ENCODE measurements at places on chromosomes 11 and 22.

DNA sequence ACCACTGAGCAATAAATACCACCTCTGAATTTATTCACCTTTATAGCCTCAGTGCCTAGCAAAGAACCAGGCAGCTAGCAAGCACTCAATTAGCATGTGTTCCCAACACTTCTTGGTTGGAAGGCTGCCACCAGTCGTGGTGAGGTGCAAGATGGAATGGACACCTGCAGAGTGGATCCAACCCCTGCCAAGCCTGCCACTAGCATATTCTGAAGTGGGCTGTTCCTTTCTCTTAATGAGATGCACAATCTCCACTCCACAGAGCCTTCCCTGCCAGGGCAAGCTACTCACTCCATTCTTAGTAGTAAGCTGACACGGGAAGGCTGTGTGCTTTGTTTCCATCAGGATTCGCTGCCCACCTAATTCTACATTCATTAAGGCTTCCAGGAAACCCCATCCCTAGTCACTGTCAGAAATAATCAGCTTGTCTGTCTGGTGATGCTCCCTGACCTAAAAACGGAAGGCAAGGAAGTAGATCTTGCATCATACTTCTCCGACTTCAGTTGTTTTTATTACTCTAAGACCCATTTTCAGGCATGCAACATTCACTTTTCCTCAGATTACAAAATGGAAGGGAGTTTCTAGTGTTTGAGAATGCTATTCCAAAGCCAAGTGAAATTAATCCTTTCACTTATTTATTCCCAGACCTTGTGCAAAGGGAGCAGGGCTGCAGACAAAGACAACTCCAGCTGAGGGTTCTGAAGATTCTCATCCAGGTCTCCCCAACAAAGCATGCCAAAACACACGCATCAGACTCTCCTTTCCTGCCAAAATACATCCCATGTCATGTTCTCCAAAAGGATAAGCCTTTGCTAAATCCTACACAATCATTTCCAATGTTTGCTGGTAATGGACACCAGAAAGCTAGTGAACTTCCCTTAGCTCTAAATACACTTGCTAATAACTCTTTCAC is 128.0 kb downstream of the TENM4 start:
- DNase-seq, result no peak

DNA sequence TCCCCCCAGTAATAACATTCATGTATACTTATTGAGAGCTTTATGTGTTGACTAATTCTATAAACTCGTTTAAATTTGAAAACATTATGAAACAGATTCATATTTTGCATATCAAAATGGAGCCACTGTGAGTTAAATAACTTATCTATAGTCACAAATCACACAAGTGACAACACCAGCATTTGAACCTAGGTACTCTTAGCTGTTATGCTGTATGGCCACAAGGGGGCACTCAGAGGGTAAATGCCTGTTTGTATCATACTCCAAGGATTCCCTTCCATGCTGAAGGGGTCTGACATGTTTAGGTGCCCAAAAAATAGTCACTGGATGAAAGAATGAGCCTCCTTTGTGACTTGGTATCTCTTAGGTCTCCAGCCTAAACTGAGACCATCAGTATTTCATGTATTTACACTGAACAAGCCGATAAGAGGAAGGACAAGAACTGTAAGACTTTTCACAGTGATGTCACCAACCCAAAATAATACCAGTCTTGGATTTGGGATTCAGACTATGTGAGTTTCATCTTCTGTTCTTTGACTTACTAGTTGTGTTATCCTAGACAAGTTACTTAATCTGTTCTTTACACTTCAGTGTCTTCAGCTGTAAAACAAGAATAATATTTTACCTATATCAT is 12.2 kb upstream of the OR52D1 start:
- DNase-seq, result no peak

DNA sequence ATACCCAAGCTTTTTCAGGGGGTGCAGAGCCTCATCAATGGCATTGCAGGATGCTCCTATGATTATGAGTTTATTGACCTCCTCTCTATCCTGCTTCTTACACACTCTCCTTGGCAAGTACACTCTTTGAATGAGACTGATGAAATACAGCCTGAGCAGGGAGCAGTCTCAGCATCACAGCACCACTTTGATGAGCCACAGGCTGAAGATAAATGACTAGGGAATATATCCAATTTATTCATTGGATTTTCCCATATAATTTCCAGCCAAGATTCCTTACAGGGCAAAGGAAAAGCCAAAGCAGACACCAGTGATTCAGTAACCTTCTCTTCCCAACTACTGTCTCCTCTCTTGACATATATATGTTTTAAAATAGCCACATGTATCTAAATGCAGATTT is 79.2 kb downstream of the CASP12 start:
- DNase-seq, result no peak

DNA sequence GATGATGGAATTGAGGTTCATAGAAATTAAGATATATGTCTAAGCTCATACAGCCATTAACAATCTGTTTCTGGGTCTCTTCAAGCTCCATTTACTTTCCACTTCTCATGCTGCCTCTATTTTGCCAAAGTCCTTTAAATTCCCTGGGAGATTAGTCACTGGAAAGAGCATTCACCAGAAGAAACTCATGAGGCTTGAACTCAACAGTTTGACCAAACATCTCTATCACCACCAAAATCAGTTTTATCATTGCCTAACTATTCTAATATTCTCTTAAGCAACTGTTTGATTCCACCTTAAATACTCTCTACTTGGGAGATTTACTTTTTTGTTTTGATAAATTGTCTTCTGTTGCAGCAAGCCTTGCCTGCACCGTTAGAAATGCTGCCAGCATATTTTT is 881.3 kb downstream of the KCNA4 start:
- no peak for DNase-seq

GRCh38 chr11:64864135-64864472 is 14.3 kb downstream of the EHD1 start:
- no peak for DNase-seq

GRCh38 chr11:67347964-67348749 is 5.2 kb downstream of the POLD4 start:
- no peak for DNase-seq

- DNase-seq, result no peak
Observed at GRCh38 chr11:128804481-128804880, 62.6 kb downstream of the KCNJ1 start.

GRCh38 chr11:128563942-128564641 is 23.3 kb downstream of the ETS1 start:
- DNase-seq, result no peak

DNA sequence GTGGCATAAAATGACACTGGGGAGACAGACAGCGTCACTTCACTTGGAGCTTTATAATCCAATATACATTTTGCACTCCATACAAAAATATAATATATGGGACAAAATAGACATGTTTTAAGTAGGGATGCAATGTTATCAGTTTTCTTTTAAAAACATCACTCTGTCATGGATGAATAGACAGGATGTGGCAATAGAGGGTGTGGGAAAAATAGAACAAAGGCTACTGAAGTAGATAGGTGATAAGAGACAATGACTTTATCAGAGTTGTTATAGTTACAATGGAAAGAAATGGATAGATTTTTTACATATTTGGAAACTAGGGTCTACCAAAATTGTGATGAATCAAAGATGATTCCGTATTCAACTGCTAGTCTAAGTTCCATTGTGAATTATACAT is 13.1 kb upstream of the NOX4 start:
- DNase-seq, result no peak

DNA sequence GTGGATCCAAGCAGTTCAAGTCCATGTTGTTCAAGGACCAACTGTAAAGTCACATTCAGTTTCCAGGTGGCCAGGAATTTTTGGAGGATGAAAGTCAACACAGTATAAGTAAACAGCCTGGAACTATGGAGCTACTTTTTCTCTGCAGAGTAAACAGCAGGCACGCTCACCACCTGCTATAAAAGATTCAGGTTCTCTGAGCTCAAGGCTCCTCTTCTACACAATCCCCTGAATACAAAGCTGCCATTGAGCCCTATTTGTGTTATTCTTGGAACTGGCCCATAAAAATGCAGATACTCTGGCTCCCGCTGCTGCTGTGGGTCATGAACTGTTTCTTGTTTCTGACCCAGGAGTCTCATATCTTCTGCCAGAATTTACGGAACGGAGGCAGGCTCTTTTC is 56.9 kb upstream of the PRR5 start:
- DNase-seq, result no peak

Measured in stimulated activated CD4-positive, alpha-beta T cell treated with anti-CD3 and anti-CD28 coated beads, Interleukin-15, amount 100 ng/mL, for 1 hour (primary cell).